Stimulated activated naive CD4-positive, alpha-beta T cell (primary cell): ENCODE measurements at places on chromosomes 3 and 15.

- no peak for DNase-seq
These were observed 15.5 kb downstream of the DLEC1 start for GRCh38 chr3:38054499-38055001.

DNA sequence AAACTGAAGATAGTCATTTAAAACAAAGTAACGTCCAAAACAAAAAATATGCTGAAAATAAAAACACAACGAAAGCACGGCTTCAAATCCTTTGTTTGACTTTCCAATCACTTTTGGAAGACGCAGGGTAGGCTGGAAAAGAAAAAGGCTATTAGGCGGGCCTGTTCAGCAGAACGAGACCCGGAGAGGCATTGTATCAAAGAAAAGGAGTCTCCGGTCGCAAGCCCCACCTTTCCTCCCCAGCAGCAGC is 691 bp downstream of the SENP7 start:
- DNase-seq = no peak

GRCh38 chr3:74539876-74540275 is 74.6 kb downstream of the CNTN3 start:
- DNase-seq = no peak

DNA sequence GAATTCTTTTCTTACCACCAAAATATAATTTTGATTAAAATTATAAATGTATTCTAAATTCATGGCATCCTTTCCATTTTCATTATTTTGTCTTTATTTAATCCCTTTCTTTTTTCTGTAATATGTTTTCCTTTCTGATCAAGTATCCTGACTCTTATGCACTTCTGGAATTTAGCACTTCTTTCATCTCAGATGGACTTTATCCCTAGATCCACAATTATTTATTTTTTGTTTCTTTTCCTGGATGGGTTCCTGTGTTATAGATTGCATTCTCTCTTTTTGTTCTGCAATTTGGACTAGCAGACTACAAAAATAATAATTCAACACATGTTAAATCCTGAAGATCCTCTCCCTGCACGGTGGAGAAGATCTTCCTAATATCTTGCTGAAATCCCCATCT is 76.9 kb upstream of the CDIN1 start:
- DNase-seq = no peak

DNA sequence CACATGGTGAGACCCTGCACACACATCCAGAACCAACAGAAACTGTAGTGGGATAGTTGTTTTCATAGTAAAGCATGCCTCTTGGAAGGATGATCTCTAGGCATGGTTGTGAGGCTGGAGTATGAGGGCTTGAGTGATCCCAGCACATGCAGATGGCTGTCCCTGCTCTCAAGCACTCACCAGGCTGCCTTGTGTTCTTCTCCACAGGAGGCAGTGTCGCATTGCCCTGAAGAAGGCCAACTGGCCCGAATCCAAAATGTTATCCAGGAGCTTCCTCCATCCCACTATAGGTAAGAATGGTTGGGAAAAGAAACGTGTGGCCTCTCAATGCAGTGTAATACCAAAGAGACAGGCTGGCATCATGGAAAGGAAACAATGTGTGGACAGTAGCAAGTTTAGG is 82.7 kb downstream of the TMEM39A start:
- no peak for DNase-seq

DNA sequence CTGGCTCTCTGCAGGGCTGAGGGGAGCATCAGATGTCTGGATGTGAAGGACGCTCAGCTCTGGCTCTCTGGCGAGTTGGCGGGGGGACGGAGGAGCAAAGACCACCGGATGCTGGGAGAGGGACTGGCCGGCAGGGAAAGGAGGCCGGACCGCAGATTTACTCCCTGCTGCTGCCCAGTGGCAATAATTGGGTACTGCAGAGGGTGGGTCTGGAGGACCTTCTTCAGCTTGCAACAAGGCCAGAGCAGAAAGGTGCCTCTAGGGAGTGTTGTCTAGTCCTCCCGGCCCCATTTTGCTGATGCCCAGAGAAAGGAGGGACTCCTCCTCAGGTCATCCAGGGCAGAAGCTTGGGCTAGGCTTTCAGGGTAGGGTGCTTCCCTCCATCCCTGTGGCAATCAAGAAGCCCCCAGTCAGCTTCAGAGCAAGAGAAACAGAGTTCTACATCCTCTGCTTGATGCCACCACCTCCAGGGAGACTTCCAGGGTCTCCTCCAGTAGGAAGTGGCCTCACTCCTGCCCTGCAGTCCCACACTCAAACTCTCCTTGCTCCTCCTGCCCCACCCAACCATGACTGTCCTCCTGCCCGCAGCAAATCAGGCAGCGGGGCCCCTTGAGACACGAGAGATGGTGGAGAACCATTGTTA is 20.3 kb upstream of the CSPG4 start:
- DNase-seq = peak; percentile 15

- DNase-seq = no peak
These were observed 151.0 kb downstream of the TCF12 start for GRCh38 chr15:57069423-57069822.

DNA sequence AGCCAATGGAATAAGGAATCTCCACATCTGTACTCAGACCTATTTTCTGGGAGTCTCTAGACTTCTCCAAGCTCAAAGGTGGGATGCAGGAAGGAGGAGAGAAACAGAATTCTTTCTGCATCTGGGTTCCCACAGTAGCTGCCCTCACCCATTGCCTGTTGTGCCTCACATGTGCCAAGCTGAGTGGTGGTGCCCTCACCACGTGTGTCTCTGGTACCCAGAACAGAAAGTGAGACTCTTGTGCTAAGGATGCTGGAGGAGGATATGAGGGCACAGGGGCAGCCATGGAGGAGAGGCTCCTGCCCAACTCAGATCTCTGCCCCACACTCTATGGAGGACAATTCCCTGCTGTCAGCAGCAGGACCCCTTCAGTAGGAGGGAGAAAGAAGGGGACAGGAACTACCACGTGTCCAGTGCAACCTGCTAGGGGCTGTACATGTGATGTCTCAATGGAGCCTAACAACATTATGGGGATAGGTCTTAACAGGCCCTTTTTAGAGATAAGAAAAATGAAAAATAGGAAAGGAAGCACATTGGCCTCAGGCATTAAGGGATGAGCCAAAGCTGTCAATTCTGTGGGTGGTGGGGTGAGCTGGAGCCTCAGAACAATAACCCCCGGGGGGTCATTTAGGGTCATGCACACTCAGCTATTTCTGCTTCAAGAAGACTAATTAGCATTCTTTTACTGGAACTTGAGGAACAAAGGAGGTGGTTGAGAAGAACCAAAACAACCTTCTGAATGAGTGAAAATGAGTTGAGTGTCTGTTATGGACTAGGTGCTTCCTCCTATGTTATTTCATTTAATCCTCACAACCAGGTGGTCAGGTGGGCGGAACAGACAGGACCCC is 16.3 kb upstream of the NOX5 start:
- DNase-seq = no peak

DNA sequence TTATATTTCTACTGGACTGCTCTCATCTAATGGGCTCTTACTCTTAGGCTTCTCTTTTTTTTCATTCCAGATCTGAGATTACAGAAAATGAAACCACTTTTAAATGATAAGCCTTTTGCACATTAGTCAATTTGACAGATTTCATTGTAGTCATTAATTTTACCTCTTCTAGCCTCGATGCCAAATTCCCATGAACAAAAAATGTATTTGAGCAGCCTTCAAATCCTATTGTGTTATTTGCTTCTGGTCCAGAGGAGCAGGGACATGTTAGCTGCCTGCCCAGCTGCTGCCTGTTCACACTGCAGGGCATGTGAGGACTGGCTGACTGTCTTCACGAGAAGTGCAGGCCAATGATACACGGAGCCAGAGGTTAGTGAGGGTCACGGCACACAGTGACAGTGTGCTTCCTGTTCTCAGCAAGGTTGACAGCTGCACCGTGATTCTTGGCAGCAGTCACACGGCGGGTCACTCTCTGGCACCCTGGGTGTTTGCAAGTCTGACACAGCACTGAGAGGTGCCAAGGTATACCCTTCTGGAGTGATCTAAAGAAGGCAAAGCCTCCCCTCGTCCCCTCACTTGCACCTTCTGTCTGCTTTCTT is 40.8 kb downstream of the KAT2B start:
- no peak for DNase-seq

- DNase-seq = no peak
These were observed 601.2 kb downstream of the PYDC2 start for GRCh38 chr3:192062186-192062585.

DNA sequence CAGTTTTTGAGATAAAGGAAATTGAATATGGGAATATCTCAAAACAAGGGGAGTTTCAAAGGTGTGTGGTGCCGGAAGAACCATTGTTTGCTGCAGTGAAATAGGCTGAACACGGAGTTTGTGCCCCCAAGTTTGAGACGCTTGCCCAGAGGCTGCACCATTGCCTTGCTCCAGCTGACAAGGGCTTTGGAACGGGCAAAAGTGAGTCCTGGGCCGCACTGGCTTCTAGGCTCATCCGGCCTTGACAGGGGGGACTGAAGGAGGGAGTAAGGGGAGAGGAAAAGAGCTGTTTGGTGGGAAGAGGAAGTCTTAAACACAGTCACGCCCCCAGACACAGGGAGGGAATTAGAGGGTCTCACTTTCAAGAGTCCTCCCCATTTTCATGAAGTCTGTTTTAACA is 269.9 kb downstream of the FAM43A start:
- DNase-seq = no peak

DNA sequence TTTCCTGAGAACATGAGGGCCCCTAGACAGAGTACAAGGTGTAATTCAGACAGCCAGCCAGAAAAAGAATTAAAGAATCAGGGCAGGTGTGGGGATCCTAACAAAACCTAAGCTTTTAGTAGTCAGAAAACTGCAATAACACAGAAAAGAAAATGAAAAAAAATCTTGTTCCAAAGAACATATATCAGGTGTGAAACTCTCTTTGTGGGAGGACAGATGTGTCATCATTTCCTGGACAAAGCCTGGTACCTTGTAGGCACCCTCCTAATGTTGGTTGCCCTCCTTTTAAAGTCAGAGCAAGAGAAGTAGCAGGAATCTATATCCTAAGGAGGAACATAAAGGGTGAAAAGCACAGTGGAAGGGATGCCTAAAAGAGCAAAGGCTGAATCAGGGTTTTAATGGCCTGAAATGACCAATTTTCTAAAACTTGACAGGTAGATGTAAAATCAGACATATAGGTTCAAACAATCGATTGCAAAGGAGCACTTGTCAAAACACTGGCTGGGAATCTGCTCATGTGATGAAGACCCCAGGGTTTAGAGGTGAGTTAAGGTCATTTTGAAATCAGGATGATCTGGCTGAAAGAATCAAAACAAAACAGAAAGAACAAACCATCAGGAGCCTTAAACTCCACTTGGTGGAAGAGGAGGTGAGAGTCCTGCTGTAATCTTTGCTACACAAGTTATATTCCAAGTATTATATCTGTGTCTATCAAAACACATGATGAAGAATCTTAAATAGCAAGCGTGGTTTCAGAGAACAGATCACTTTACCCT is 54.9 kb downstream of the TGFBR2 start:
- no peak for DNase-seq

- no peak for DNase-seq
These were observed 55.8 kb downstream of the CMSS1 start for GRCh38 chr3:99873269-99874102.

DNA sequence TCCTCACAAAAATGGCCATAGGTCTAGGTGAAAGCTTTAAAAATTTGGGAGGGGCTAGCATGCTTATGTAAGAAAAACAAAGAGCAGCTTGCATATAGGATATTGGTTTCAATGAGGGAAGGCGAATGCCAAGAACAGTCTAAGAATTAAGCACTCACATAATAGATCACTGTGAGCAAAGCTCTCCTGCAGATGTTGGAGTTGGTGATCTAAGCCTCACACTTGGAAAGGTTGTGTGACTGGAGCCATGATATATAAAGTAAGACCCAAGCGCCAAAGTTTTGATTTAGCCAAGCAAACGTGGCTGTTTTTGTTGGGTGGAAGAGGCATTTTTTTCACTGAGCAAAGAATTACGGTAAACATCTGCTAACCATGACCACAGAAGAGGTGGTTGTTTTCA is 237.5 kb downstream of the FOXP1 start:
- no peak for DNase-seq

DNA sequence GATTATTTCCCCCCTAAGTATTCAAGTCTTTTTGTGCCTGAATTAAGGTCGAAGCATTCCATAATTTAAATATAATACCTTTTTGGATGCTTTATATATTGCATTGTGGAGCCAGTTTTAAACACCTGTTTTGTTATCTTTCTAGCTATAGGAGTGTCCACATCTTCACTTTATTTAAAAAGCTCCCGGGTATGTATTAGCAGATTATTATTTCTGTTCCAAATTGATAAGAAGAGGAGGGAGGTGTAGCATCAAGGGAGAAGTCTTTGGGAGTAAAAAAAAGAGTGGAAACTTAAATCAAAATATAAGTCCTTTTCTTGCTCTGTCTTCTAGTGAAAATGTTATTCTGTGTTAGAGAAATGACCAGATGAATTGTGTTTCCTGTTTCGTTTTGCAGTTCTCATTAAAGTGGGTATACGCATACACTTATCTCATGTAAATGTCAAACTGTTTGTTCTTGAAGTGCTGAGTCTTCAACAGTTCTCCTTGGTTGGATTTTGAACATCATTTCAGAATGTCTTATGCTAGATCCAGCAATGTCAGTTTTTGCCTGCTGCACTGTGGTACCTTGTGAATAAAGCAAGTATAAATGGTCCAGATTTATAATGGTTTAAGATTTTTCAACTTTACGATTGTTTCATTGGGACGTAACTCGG is 105.8 kb downstream of the FNDC3B start:
- no peak for DNase-seq

GRCh38 chr15:85748729-85749128 is 46.0 kb downstream of the KLHL25 start:
- DNase-seq = no peak

DNA sequence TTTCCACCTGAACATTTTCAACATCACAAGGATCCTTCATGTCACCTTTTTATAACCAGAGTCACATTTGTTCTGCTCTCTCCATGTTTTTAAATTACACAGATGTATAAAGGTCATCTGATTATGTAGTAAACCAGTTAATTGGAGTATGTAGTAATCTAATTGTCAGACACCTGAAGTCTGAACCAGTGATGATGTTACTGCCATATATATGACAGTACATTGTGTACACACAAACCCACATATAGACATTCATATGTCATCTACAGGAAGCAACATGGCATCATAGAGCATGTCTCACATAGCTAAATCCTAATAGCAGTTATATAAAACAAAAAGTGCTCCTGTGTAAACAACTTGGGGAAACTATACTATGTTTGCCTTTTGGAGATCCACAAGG is 95.9 kb upstream of the PRR23C start:
- no peak for DNase-seq

GRCh38 chr3:20698896-20699295 is 512.9 kb upstream of the SGO1 start:
- DNase-seq = no peak

DNA sequence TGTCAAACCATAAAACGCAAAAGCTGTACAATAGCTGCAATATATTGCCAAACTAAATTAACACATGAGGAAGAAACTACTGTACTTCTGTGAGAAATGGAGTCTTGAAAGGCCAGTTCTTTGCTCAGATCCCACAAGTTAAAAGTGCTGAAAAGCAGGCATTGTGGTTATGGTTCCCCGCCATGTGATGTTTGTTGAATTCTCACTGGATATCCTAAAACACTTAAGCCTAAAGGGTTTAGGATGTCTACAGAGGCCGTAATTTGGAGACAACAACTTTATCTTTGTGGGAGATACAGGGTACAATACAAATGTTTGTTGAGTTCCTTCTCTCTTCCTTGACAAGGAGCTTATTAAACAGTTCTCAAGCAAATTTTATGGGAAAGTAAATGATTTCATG is 53.2 kb downstream of the TMEM212 start:
- DNase-seq = no peak

- no peak for DNase-seq
These were observed 26.4 kb upstream of the ATP8B4 start for GRCh38 chr15:50145451-50145872.

GRCh38 chr3:7288133-7288532 is 427.2 kb downstream of the GRM7 start:
- no peak for DNase-seq
